Activated T-helper 2 cell treated with anti-CD3 and anti-CD28 coated beads, Interferon-gamma antibody, Interleukin-2, Interleukin-4, amounts not matched to agents 10 μg/mL and 5 μg/mL and 100 μg/mL, durations not matched to agents 14 hours and 24 hours and 36 hours (primary cell): ENCODE measurements at places on chromosomes 6 and 20. TPM values are rescaled to one million over a fixed set of nuclear protein-coding genes. Genes with fewer than 3 reads are reported as not detected.

The SCGN gene
- not detected in 2 replicates for total RNA-seq

- H3K27me3 ChIP-seq, result peaks cover 11% of the 10 kb centered on the region
- peaks cover 35% of the 10 kb centered on the region for H3K4me1 ChIP-seq
- peak overlapping the region; percentile 89 for H3K27ac ChIP-seq
- no peaks in the 10 kb centered on the region for H3K36me3 ChIP-seq
- H3K4me3 ChIP-seq, result peak overlapping the region; percentile 89
Measured at GRCh38 chr6:96923871-96924493, 546 bp upstream of the KLHL32 start.

DNA sequence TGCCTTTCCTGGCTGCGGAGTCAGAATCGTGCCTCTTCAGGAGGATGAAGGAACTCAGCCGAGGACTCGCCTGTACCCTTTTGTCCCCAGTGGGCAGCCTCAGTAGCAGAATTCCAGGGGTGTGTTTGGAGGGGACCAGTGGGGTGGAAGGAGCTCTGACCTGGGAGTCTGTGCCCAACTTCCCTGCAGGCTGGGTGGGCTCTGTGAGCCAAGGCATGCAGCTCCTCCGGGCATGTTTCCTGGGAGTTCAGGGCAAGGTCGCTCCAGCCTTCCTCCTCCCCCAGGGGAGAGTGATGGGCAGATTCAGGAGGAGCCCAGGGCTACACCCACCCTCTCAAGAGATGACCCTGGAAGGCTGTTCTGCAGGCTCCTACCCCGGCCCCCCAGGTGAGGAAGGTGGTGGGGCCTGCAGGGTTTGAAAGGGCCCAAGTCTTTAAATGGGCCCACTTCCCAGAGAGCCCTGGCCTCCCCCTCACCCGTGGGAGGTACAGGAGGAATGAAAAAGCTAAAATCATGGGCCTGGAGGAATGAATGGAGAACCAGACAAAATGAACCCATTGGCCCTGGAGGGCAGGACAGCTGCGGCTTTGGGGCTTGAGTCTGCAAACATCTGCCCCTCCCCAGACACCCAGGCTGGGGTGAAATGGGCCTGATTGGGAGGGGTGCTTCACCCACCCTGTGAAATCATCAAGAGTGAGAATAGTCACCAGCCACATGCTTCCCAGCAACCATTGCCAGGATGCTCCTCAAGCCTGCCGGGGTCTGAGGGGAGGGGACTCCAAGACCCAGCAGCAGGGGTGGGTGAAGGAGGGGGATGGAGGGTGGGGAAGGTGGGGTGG is 77.6 kb upstream of the PMEPA1 start:
- no peak overlapping the region for H3K27ac ChIP-seq
- DNase-seq, result no peak
- H3K36me3 ChIP-seq, result no peaks in the 10 kb centered on the region
- no peak overlapping the region for H3K4me3 ChIP-seq
- H3K4me1 ChIP-seq, result no peaks in the 10 kb centered on the region
- H3K27me3 ChIP-seq, result no peaks in the 10 kb centered on the region

DNA sequence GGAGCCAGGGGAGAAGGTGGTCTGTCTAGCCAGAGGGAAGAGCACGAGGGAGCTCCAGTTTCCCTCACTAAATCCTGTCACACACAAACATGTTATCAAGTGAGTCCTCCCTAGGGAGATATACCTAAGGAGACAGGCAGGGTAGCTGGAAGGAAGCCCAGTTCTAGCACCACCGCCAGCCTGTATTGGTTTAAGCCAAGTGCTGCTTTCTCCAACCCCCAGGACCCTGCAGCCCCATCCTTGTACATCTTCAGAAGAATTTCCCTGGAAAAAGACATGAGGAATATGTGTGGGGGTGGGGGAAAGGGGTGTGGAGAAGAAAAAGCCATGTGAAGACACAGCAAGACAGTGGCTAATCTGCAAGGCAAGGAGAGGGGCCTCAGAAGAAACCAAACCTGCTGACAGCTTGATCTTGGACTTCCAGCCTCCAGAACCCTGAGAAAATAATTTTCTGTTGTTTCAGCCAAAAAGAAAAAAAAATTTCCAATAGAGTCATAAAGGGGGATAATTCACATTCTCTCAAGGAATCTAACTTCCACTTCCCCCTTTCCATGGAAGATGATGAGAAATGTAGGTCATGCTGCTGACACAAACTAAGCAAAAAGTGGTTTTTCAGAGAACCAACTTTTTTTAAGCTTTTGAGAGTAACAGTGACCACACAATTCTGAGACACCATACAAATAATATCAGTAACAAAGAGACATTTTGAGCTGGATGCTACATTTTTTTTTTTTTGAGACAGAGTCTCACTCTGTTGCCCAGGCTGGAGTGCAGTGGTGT is 103.2 kb upstream of the PRDM1 start:
- peaks cover 17% of the 10 kb centered on the region for H3K36me3 ChIP-seq
- peaks cover 61% of the 10 kb centered on the region for H3K4me1 ChIP-seq
- H3K4me3 ChIP-seq, result peak overlapping the region; percentile 24
- H3K27me3 ChIP-seq, result peaks cover 5% of the 10 kb centered on the region
